ENCODE measurements at places on chromosomes 7 and 10. TPM values are rescaled to one million over a fixed set of nuclear protein-coding genes. Genes with fewer than 3 reads are reported as not detected.

DNA sequence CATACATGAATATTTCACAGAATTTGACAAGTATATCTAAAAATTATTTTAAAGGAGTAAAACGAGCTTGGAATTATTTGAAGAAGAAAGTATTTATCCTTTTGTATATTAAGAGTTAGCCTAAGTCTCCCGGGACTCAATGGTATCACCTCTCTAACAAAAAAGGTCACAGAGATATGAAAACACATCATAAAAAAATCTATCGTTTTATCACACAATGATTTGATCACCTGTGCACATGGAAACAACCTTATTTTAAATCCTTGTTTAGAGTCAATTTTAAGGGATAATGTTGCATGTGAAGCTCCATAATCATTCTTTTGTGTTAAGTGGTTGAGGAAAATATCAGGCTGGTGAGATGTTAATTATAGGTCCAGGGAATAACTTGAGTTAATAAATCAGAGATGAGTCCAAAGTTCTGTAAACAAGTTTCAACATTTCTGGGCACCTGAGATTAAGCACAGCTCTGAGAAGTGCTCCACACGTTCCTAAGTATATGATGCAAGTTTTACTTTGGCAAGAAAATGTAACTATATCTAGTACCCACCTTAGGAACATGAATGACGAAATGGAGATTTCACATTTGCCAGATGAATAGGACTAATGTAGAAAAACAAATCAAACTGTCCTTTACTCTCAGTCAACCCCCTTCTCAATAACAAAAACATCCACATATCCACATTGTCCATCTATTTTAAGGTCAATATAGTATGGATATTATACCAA lies 148.5 kb upstream of the AKR1E2 start:
- no peaks in the 10 kb centered on the region for H3K36me3 ChIP-seq
- H3K4me1 ChIP-seq = no peaks in the 10 kb centered on the region
- no peak for DNase-seq
- peaks cover 6% of the 10 kb centered on the region for H3K27me3 ChIP-seq
- H3K4me3 ChIP-seq = no peak overlapping the region
- no peak overlapping the region for H3K27ac ChIP-seq

GRCh38 chr10:26213157-26213800 lies 3.3 kb upstream of the GAD2 start:
- no peaks in the 10 kb centered on the region for H3K36me3 ChIP-seq
- DNase-seq = no peak
- no peak overlapping the region for H3K27ac ChIP-seq
- H3K4me3 ChIP-seq = no peak overlapping the region
- peaks cover 67% of the 10 kb centered on the region for H3K27me3 ChIP-seq
- H3K4me1 ChIP-seq = peaks cover 2% of the 10 kb centered on the region

- H3K4me3 ChIP-seq = no peak overlapping the region
- no peak for DNase-seq
- no peak overlapping the region for H3K27ac ChIP-seq
- no peaks in the 10 kb centered on the region for H3K4me1 ChIP-seq
Observed at GRCh38 chr10:114615600-114616007, 42.5 kb downstream of the ABLIM1 start.

DNA sequence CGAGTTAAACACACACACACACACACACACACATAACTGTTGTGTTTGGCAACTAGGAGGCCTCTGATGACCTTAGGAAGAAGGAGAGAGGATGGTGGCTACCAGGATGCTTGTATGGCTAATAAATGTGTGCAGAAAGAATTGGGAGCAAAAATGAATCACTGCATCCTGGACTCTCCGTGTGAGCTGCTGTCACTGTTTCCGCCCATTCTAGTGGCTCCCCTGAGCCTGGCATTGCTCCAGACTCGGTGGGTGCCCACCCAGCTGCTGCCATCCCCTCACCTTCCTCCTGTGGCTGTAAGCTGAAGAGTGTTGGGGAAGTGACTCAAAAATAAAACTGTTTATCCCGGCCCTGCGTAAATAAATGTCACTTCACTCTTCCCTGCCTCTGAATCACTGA lies 149.5 kb upstream of the MINDY3 start:
- no peak overlapping the region for H3K4me3 ChIP-seq
- no peak overlapping the region for H3K27ac ChIP-seq
- H3K27me3 ChIP-seq = no peaks in the 10 kb centered on the region
- no peaks in the 10 kb centered on the region for H3K4me1 ChIP-seq
- H3K36me3 ChIP-seq = no peaks in the 10 kb centered on the region

GRCh38 chr10:44312401-44312800 lies 72.5 kb downstream of the CXCL12 start:
- peaks cover 23% of the 10 kb centered on the region for H3K27me3 ChIP-seq
- H3K36me3 ChIP-seq = no peaks in the 10 kb centered on the region
- H3K4me3 ChIP-seq = no peak overlapping the region
- H3K4me1 ChIP-seq = peaks cover 16% of the 10 kb centered on the region
- no peak for DNase-seq
- H3K27ac ChIP-seq = no peak overlapping the region

GRCh38 chr10:133276435-133277201 lies at the start of gene ADAM8:
Gene ADAM8, minus strand, starts transcription at chr10:133276868. Its CDS starts 51 bp downstream, at chr10:133276817.
- peak; percentile 38 for DNase-seq
- H3K36me3 ChIP-seq = peaks cover 35% of the 10 kb centered on the region
- no peaks in the 10 kb centered on the region for H3K27me3 ChIP-seq
- H3K27ac ChIP-seq = peak within 1 kb of the TSS; percentile 97
- H3K4me3 ChIP-seq = peak within 1 kb of the TSS; percentile 41

Gene NUDCD3
- total RNA-seq = 97.9 TPM

Gene MOGAT3
- not detected for total RNA-seq

All from T-cell (primary cell).